ENCODE measurements at places on chromosomes 7 and 10.

DNA sequence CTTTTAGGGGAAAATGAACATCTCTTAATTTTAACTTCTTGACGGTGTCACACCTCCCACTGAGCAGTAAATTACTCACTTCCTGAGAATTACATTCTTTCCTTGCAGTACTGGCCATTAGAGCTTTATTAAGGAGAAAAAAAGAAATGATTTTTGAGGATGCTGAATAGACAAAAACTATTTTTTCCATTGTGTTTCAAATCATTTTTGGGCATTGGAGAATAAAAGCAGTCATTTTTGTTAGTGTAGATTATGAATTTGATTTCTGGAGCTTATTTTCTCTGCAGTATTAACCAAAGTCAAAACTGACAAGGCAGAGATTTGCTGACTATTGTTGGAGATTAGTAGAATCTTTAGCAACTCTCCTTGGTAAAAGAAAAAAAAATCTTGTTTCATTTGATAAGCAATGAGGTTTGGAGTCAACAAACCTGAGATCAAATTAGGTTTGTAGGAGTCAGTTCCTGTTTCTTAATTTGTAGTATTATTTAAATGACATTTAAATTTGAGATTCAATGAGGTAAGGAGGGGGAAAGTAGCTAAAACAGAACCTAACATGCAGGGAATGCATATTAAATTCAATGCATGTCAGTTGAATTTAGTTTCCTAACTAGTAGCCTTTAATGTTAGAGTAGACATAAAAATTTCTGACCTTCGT, 70.6 kb downstream of the AP3M1 start:
- no peak for DNase-seq

GRCh38 chr7:70751895-70752294, 380.0 kb upstream of the GALNT17 start:
- DNase-seq, result no peak

GRCh38 chr10:60465801-60466200, 76.1 kb upstream of the ANK3 start:
- DNase-seq, result no peak

DNA sequence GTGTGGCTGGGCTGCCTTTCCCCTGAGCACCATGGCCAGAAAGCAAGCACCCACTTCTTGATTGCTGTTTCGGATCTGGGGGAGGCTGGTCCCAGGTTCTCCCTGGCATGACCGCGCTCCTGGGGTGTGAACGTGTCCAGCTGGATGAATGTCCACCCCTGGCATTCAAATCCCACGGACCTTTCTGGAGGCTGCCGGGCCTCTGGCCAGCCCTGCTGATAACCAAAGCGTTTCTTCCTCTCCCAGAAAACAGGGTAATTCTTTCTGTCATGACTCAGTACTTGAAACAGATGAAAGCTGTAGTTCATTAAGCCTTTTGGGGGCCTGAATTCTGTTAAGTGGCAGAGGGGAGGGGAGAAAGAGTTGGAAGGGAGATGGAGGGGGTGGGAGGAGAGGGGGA, 73.1 kb upstream of the SAMD8 start:
- DNase-seq, result no peak

DNA sequence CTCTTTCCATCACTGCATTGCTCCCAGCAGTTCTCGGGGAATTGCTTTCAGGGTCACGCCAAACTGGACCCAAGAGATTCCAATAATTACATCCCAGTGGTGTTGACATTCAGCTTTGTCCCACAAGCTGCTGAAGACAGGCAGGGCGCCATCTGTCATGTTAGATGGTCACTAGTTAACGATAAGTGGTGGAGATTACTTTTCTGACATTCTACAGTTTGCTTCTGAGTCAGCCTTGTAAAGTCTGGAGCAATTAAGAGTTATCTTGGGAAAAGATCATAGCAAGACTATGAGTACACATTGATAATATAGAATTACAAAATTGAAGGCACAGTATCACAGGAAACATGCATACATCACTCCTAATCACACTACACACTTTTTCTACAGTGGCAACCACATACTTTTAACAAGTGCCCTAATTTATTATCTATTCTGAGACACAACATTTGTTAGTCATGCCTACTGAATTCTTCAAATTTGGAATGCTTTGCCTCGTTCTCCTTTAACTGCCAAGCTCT, 41.9 kb downstream of the SEMA3C start:
- DNase-seq, result no peak

DNA sequence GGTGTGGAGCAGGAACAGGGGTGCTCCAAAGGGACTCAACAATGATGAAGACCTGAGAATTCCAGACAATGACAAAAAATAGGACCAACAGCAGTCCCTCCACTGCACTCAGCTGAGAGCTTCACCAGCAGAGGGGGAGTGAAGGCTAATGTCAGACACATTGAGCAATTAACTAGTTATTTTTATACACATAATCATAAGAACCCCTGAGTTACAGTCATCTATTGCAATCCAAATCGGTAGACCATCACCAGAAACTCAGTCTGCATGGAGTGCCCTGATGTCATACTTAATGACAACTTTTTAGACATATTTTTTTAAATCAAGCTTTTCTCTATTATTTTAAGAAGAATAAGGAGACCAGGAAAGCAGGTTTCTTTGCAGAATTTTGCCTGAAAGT, 30.6 kb upstream of the IKZF1 start:
- no peak for DNase-seq

GRCh38 chr10:110277591-110277990, 27.1 kb downstream of the SMNDC1 start:
- DNase-seq, result no peak
